ENCODE measurements at places on chromosomes 4 and X.

DNA sequence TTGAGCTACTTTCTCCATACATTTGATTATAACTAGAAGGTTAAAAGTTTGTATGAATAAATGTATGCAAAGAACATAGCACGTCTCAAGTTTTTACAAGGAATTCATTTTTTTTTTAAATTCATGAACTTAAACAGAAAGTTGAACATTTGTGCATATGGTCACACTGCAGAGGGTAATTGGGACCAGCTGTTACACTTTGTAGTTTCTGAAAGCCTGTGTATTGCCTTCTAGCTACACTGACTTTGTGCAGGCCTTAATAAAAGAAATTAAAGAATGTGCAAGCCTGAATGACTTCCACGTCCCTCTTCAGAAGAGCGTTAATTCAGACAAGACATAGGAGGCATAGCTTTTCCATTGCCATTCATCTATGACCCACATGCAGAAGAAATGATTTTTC lies 153.1 kb upstream of the PCDH18 start:
- no peak for DNase-seq

- no peak for DNase-seq
Observed at GRCh38 chr4:12137575-12137974, 708.9 kb upstream of the HS3ST1 start.

DNA sequence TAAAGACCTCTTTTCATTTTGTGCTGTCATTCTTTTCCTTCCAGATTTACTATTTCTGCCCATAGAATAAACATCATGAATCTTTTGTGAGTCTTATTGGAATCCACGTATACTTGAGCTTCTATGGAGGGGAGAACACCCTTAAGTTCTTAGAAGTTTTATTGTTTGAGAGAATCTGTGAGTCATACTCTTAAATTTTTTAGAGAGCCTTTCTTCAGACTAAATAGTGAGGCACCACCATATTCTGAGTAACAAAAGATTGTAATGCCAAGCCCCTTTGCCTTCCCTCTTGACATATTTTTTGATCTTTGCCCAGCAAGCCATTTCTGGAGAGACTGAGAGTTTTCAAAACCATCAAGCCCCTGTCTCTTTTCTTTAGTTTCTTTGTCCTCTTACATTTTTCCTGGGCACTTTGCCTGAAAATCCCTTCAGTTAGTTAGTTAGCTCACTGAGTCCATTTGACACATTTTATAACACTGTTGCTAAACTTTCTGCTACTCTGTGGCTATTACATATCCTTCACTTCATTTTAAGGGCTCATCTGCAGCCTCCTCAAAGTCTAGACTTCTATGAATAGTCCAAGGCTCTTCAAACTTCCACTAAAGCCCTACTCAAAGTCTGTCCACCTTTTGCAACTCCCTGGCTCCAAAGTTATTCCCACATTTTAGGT lies 65.3 kb upstream of the NDUFC1 start:
- DNase-seq = no peak

GRCh38 chr4:17112292-17112659 lies 213.8 kb upstream of the LDB2 start:
- DNase-seq = no peak

DNA sequence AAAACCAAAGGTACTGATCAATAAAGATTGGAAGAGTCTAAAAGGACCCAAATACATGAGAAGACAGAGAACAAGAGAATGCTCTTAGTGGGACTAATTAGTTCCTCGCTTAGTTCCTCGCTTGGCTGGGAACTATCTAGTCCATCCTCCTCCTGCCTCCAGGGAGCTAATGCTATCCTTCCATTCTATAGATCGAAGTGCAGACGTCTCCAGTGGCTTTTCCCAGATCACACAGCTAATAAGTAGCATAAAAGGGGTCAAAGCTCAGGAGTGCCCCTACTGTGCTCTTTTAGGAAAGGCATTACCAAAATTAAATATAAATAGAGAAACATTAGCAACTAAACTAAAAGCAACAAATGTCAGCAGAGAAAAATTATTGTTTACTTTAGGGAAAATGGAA lies 42.3 kb upstream of the PPARGC1A start:
- no peak for DNase-seq

- DNase-seq = no peak
Observed at GRCh38 chr4:131288441-131288840, 1860.7 kb upstream of the PCDH10 start.

- no peak for DNase-seq
Observed at GRCh38 chrX:151398346-151398745, 1.3 kb downstream of the VMA21 start.

- DNase-seq = no peak
Observed at GRCh38 chr4:48538358-48538757, 48.3 kb downstream of the ZAR1 start.

DNA sequence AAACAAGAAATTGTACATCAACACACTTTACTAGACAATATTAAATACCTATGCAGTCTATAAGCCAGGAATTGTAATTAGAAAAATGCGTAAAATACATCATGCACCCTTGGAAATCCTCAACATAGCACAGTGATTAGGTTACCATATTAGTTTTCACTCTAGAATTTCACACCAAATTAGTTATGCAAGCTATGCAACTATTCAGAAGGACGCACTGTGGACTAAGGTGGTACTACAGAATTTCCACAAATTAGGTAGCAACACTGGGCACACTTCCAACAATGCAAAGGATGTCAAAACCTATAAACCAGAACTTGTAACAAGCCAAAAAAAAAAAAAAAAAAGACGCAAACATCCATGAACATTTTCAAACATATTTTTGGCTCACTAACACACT lies 71.1 kb upstream of the ZCCHC13 start:
- no peak for DNase-seq

- DNase-seq = no peak
Observed at GRCh38 chr4:53962516-53963225, 101.7 kb downstream of the CHIC2 start.

DNA sequence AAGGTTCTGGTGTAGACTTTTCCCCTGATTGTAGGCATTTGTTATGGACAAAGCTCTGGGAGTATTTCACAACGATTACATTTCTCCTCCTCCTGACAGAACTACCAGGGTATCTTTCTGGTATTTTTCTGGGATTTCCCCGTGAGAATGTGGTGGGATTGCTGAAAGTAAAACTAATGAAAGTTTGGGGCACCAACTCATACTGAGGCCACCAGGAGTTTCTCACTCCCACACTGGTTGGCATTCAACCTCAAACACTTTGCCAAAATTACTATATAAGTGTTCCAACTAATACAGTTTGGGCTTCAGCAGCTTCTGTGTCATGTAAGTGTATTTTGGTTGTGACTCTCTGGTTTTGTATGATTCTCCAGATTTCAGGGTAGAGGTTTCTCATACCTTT lies 855.1 kb downstream of the GLUD2 start:
- DNase-seq = no peak

GRCh38 chr4:2277956-2278355 lies 16.0 kb upstream of the MXD4 start:
- no peak for DNase-seq

GRCh38 chr4:65600656-65601055 lies 69.6 kb downstream of the EPHA5 start:
- DNase-seq = no peak

- no peak for DNase-seq
Observed at GRCh38 chr4:90001023-90001422, 106.4 kb downstream of the MMRN1 start.

GRCh38 chr4:108097990-108098553 lies 70.7 kb downstream of the LEF1 start:
- no peak for DNase-seq

DNA sequence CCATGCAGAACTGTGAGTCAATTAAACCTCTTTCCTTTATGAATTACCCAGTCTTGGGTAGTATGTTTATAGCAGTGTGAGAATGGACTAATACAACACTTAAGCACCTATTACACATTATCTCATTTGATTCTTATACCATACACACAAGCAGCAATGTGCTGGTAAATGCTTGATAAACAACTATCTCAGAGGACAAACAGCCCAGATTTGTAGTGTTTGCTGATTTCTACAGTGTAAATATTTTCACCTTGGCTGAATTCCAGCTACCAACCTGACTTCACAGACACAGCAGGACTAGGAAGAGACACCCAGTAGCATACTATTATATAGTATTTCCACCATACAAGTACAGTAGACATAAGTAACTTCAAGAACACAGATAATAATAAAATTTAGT lies 406.5 kb upstream of the CNKSR2 start:
- no peak for DNase-seq

DNA sequence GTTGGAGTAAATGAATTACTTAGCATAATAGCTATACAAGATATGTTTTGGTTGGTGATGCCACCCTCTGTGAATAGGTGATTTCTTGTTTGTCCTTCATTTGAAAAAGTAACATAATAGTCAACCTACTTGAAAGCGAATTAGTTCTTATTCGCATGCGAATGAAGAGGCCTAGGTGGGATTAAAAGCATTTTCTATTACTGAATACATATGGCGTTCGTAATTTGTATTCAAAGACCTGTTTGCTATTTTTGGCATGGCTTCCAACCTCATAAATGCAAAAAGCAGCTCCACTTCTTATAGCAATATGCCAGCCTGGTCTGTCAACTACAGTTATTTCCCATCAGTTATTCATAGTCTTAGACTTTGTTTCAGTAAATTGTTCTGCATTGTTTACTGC lies 261.3 kb downstream of the TENM3 start:
- no peak for DNase-seq

DNA sequence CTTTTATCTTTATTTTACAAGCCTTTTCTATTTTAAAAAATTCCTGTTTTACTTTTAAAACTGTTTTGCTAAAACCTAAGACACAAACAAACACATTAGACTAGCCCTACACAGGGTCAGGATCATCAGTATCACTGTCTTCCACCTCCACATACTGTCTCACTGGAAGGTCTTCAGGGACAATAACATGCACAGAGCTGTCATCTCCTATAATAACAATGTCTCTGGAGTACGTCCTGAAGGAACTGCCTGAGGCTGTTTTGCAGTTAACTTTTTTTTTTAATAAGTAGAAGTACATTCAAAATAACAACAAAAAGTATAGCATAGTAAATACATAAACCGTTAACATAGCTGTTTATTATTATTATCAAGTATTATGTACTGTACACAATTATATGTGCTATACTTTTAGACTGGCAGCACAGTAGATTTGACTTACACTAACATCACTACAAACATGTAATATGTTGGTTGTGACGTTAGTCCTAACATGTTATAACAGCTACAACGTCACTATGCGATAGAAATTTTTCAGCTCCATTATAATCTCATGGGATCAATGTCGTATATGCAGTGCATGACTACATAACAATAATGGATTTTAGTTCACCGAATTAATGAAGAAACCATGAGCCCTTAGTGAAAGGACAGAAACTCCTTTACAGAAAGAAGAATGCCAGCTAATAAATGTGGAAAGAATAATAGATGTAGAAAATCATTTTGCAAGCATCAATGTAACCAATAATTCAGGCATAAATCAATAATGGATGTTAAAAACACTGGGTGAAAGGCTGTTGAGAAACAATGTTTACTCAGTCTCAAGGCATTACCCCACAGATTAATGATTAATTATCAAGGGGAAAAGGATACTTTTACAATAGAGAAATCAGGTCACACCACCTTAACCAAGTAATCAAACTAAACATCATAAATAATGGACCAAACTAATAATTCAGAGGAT lies 49.2 kb downstream of the FBXW7 start:
- no peak for DNase-seq

DNA sequence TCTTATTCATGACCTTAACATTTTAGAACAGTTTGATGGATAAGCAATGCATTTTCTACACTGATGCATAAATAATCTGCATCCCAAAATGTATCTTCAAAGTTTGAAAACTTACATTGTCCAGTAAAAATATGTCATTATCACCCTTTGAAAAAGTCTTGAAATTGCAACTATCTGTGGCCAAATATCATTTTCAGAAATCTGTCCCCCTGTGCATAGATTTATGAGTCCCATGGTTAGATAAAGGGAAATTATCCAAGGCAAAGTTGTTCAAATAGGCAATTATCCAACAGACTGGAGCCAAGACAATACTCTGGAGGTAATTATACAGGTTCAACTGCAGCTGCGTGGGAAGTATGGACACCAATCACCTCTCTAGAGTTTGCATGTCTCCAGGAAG lies 182.5 kb upstream of the INTU start:
- no peak for DNase-seq

DNA sequence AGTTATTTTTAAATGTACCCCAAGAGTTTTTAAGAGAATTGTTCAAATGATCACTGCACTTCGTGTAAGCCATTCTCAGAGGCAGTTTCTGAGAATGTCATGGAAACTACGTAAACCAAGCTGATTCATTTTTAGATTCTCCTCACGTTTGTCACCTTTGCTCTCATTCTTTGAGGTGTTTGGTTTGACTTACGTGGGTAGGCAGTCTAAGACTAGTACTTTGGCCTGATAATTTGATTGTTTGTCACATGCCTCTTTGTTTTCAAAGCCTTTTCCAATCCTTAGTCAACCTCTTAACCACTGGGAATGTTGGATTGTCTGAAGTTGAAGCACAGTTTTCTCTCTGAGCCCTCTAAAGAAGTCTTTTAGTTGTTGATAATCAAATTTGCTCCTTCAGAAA lies 10.5 kb downstream of the SEPTIN11 start:
- DNase-seq = no peak

DNA sequence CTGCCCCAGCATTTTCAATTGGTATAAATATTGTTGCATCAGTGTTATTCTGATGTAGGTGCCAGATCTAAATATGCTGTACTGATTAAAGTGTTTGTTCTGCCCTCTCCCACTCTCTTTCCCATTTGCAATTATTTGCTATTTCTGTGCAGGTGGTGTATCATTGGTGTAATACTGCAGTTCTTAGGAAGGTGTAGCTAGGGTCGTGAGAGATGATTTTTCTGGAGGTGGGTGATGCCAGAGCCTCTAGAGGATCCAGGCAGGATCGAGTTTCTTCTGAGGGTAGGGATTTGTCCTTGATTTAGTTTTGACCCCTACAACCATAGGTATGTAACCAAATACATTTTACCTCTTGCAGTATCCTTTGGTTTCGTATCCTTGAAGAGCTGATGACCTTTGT lies 1.9 kb downstream of the SMAD1 start:
- DNase-seq = no peak

- no peak for DNase-seq
Observed at GRCh38 chrX:133177202-133177601, 41.0 kb downstream of the TFDP3 start.

DNA sequence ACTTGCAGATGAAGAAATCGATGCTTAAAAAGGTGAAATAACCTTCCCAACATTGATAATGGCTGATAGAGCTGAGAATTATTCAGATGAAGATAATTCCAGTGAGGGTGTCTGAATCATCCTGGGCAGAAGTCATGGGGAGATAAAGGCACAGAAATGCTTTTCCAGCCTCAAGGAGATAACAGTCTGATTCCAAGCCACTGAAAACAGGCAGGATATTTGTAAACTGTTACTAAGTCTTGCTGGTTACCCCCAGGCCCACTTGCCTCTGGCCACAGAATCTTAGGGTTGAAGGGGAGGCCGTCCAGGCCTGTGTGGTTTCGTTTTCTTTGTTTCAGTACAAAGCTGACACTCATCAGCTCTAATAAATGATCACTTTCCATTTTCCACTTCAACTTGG lies 158.5 kb downstream of the SH3KBP1 start:
- no peak for DNase-seq

DNA sequence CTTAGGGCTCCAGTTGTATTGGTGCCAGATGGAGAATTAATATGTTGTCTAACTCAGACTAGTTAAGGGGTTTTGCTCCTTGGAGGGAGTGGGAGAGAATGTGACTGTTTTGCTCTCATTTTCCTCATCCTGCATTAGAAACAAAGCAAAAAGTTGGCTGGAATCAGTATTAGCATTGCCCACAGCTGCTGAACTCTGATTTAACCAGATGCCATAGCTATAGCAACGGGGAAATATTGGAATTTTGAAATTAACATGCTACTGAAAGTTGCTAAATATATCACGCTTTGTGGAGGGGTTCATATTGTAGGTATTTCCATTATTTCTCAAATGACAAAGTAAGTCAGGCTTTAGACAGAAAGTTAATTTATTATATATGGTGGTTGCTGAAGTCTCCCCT lies 66.7 kb upstream of the EOLA2 start:
- DNase-seq = no peak

Measured in stimulated activated naive CD4-positive, alpha-beta T cell (primary cell).